Stimulated activated CD8-positive, alpha-beta memory T cell treated with anti-CD3 and anti-CD28 coated beads, Interleukin-7, amount 100 ng/mL, for 4 hours (primary cell): ENCODE measurements at places on chromosomes 2 and 18.

DNA sequence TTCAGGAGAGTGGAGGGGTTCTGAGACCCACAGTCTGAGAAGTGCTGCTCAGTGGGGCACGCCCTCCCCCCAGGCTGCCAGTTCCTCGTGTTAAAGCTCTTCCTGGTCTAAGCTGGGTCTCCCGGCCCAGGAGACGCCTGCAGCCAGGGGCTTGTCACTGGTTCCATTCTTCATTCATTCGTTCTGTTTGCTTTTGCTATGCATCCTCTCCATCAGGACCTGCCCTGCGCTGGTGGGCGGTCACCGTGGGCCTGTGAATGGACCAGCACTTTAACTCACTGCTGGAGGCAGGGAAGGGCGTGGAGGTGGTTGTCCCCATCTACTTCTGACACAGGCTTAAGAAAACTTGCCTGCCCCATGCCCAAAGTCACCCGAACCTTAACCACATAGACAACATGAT, 272.8 kb upstream of the HDAC4 start:
- DNase-seq = no peak

GRCh38 chr2:117432746-117433145, 381.7 kb upstream of the DDX18 start:
- DNase-seq = no peak

DNA sequence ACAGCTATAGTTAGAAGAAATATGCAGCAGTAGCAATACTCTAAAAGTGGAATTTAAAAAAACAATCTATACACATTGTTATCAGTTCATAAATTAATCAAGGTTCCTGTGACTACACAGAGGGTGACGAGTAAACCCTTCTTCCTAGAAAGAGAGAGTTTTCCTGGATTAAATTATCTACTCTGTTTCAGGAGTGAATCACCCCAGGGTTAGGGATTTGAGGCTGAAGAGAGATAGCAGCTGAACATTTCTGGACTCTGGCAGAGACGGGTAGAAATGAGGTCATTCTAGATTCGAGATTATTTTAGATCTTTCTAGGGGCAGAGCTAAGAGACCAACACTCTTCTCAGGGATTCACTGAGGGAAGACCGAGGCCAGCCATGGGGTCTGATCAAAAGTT, 38.8 kb upstream of the PMAIP1 start:
- DNase-seq = no peak

- no peak for DNase-seq
Observed at GRCh38 chr2:149849136-149849535, 261.6 kb upstream of the MMADHC start.

GRCh38 chr2:238004077-238004830, 37.4 kb downstream of the UBE2F start:
- DNase-seq = no peak

- no peak for DNase-seq
Observed at GRCh38 chr2:59195851-59196250, 954.7 kb upstream of the FANCL start.

DNA sequence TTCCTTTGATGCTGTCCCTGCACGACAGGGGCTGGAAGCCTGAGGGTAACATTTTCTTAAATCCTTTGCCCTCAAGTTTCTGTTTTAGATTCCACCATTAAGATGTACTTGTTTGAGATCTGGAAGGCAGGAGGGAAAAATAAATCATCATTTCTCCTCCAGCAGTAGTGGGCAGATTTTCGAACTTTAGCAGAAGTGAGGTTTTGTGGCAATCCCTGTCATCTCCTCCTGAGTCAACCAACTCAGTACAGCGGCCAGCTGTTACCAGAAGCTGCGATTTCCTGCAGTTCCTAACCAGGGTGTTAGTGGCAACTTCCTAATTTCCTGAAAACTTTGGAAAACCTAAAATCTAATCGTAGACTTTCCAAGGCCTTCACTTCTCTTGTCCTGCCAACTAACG, 517.2 kb upstream of the ACVR2A start:
- no peak for DNase-seq

DNA sequence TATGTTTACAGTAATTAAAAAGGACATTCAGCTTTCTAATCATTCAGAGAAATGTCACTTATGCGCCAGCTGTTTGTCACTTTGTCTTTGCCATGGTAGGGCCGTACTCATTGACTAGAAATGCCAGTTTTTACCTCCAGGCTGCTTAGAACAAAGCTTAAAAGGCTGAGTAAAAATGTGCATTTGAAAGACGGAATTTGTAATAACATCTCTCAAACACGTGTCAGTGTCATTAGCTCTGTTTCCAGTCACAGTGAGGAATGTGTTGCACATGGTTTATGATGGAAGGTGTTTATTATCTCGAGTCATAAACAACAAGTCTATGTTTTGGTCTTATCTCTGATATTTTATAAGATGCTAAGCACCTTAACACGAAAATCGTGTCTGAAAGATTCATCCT, 118.2 kb downstream of the SNTG2 start:
- DNase-seq = no peak

GRCh38 chr2:234075947-234076346, 25.4 kb downstream of the SPP2 start:
- DNase-seq = no peak

GRCh38 chr2:148526509-148527346, 117.8 kb upstream of the EPC2 start:
- DNase-seq = no peak

DNA sequence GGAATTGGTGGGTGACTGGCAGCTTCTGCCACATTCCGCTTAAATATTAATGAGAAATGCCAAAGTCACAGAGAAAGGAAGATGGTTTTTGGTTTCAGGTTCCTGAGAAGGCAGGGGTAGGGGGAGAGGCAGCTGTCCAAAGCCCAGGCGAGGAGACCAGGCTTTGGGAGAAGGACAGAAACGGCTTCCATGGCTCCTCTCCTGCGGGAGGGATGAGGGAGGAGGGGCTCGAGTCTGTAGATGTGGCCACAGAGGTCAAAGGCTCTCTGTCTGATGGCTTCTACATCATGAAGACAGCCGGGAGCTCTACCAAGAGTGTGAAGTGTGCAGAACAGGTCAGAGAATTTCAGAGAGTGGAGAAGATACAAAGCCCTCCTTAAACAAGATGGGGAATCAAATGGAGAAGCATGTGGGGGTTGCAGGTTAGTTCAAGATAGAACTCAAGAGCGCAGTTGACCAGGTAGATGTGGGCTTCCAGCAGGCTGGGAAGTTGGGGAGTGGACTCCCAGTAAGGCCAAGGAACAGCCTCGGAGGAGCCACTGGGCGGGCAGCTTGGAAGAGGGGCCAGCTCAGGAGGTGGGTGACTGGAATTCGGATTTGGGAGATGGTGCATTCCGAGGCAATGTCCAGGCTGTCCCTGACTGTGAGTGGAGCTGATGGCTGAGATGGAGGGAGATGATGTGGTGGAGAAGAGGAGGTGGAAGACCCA, 23.8 kb upstream of the HPCAL1 start:
- no peak for DNase-seq

DNA sequence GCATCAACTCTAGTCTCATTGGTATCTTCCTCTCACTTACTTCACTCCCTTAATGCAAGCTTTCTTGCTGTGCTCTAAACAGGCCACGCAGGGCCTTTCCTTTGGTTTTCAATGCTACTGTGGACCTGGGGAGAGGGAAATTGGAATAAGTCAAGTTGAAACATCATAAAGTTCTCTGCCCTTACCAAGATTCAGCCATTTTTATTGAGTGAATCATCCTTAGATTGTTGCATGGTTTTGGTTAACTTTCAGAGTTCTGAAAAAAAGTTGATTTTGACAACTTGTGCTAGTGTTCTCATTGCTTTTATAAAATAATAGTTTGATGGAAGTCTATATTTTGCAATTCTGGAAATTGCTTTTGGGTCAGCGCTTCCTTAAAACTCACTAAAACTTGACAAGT, 852.8 kb upstream of the ACVR2A start:
- no peak for DNase-seq

GRCh38 chr2:200761266-200761665, 50.4 kb upstream of the BZW1 start:
- no peak for DNase-seq

GRCh38 chr2:238731961-238732360, 115.9 kb upstream of the TWIST2 start:
- DNase-seq = no peak

GRCh38 chr2:63696496-63696895, 107.7 kb downstream of the MDH1 start:
- no peak for DNase-seq

GRCh38 chr2:177495945-177496344, 103.4 kb downstream of the AGPS start:
- no peak for DNase-seq

GRCh38 chr2:16189029-16189835, 248.9 kb downstream of the MYCN start:
- no peak for DNase-seq

DNA sequence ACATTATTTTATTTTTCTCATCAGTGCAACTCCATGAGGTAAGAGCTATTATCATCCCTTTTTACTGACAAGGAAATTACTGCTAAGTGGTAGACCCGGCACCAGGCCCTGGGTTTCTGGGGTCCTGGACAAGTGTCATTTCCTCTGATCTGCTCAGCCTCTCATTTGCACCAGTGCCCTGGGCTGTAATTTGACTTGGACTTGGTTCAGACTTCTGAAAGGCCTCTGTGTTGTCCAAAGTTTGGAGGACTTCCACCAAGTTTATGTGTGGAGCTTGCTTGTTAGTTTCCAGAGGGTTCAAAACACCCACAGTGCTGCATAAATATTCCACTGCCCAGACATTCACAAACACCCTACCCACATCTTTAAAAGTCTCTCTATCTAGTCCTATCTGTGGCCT, 44.0 kb upstream of the PPP1CB start:
- DNase-seq = no peak

DNA sequence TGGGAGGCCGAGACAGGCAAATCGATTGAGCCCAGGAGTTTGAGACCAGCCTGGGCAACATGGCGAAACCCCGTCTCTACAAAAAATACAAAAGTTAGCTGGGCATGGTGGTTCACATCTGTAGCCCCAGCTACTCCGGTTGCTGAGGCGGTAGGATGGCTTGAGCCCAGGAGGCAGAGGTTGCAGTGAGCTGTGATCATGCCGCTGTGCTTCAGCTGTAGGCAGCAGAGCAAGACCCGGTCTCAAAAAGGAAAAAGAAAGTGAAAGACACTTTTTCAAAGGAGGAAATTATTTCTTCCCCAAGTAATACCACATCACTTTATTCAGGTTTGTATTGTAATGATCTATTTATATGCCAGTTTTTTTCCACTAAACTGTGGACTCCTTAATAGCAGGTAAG, 35.7 kb upstream of the TAF4B start:
- peak; percentile 22 for DNase-seq

GRCh38 chr2:234355021-234355720, 141.7 kb downstream of the ARL4C start:
- DNase-seq = no peak

GRCh38 chr18:78629426-78629825, 350.2 kb upstream of the SALL3 start:
- no peak for DNase-seq

GRCh38 chr18:2657788-2658458, 2.4 kb downstream of the SMCHD1 start:
- DNase-seq = no peak

GRCh38 chr2:24497685-24498084, 6.6 kb downstream of the NCOA1 start:
- no peak for DNase-seq

DNA sequence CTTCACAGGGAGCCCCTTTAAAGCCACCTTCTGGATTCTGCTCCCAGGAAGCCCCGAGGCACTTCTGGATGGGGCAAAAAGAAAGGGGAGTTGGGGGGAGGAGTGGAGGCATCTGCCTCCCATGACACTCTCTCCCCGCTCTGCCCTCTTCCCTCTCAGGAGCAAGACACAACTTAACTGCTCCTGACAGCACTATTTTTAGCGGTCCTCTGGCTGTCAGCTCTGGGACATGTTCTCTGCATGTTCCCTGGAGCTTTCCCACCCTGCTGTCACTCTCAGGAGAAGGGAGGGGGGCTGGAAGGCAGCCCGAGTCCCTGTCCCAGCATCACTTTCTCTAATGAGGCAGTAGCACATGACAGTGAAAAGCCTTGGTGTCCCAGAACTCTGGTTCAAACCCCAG, 32.3 kb downstream of the PLB1 start:
- DNase-seq = no peak

DNA sequence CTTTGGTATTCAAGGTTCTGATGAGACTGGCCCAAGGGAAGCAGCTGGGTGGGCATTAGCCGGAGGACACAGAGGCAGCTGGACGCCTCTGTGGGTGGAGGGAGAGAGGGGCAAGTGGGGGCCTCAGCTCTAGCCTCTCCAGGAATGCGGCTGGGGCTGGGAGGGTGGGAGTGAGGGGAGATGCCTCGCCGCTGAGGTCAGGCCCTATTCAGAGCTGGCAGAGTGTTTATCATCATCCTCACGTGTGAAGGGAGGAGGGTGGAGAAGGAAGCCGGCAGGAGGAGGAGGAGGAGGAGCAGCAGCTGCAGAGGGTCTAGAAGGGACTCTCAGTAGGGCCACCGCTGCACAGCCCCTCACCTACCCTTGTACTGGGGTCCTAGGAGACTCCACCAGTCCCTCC, 43.1 kb downstream of the TNS1 start:
- DNase-seq = no peak

DNA sequence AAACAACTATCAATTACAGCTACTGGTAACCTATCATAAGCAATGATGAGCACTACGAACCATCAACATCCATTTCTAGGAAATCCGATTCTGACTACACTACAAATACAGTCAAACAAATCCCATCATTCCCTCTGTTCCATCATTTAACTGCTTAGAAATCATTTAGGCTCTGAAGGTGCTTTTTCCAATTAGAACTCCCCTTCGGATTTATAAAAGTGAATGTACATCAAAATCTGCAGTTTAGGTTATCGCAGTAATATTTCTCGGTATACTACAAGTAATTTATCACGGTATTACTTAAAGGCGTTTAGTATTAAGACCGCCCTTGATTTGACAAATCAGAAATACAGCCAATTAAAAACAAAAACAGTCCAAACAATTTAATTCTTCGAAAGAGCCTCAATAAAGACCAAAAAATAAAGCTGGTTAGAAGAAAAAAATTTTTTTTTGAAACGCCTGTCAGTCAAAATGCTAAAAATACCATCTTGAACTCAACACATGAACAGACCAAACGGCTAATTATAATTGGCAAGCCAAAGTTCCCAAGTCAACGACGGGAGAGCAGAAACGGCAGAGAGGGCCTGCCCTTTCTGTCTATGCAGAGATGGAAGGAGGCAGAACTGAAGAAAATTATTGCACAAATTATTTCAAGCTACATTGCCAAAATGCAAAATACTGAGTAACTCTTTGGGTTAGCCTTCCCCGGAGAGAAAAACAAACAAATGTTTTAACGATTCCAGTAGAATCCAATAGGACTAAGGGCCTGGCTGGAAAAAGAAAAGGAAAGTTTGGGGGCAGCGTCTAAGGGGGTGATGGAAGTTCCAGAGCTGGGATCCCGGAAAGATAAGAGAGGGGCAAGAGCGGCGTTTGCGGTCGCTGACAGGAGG, 1.2 kb downstream of the VPS54 start:
- no peak for DNase-seq

GRCh38 chr2:30978854-30979253, 159.4 kb downstream of the GALNT14 start:
- no peak for DNase-seq

GRCh38 chr2:42030829-42031228, 17.0 kb upstream of the PKDCC start:
- no peak for DNase-seq

GRCh38 chr18:58353581-58353980, 275.3 kb downstream of the ALPK2 start:
- DNase-seq = no peak
